ENCODE measurements at places on chromosomes 1 and 21.

GRCh38 chr1:6260433-6260934, 414 bp downstream of the GPR153 start:
- DNase-seq, result no peak

DNA sequence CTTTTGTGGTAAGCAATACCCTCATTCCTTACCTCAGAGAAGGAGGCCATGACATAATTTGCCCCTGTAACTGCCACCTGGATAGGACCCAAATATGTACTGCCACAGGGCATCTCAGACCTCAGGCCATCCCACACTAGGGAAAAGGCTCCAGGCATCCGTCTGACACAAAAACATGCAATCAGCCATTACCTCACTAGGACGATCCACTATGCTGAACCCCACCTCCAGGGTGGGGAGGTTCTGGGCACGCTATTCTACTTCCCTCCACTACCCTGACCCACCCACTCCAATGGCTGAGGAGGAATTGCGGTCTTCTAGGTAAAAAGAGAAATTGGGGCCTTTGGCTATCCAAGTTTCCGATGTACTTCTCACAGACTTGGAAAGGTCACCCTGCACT, 53.6 kb downstream of the ERI3 start:
- DNase-seq, result no peak

DNA sequence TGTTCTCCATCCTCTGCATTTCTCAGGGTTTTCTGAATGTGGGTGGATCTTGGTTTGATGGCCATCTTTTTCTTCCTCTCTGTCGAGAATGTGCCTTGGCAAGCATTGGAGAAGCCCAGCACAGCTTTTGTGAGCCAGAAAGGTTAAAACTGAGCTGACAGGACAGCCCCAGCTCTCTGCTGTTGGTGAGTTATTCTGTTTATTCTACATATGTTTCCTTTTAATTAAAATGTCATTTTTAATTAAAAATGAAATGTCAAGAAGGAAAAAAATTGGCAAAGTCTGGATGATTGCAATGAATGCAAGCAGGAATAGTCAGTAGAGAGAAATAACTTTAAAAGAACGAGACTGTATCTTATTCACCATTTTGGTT, 325.8 kb downstream of the PTBP2 start:
- DNase-seq, result no peak

GRCh38 chr1:118931876-118932275, 56.3 kb downstream of the TBX15 start:
- DNase-seq, result no peak

DNA sequence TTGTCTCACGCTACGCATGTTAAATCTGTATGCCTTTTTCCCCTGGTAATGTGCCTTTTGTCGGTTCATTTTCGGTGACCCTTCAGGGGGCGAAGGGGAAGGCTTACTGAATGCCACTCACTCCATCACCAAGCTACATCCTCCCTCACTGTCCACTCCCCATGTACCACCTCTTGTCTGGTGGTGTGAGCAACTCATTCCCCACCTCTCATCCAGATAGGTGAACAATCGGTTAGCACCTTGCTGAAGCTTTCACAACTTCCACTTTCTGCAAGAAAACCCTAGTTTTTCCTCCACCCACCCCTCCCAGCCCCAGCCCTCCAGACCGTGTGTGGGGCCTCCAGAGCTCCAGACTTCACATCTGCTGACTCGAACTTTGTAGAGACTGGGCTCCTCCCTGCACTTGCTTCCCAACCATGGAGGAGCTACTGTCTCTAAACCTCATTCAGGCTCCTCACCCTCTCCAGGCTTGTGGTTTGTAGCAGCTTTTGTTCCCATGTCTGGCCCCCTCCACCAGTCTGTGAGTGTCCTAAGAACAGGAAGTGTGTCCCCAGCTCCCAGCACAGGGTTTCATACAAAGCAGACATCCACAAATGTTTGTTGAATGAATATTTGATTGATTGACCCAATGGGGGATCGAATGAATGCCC, 48.4 kb upstream of the RUNX3 start:
- no peak for DNase-seq

- peak; percentile 28 for DNase-seq
Measured at GRCh38 chr1:246450611-246451251, 56.3 kb downstream of the SMYD3 start.

DNA sequence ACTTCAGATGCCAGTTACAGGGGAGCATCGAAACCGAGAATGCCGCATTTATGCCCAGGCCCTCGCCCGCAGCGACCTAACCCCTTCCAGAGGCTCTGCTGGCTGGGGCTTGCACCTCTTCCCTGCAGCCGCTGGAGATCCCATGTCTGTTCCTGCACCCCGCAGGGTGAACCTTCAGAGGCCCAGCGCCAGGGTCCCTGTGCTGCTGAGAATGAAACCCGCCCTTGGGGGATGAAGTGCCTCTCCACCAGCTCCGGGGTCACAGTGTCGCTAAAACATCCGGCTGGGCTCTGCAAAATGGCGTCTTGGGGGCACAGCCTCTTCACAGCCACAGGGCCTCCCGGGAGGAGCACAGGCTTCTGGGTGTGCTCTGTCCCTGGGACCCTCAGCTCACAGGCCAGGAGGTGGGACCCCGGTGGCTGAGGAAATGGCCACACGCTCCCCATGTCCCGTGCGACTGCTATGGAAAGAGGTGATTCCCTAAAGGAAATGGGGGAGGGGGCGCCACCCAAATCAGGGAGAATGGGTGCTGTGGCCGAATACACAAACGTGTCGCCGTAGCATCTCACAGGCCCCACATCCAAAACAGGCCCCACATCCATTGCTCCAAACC, 39.9 kb upstream of the TSPEAR start:
- DNase-seq, result no peak

DNA sequence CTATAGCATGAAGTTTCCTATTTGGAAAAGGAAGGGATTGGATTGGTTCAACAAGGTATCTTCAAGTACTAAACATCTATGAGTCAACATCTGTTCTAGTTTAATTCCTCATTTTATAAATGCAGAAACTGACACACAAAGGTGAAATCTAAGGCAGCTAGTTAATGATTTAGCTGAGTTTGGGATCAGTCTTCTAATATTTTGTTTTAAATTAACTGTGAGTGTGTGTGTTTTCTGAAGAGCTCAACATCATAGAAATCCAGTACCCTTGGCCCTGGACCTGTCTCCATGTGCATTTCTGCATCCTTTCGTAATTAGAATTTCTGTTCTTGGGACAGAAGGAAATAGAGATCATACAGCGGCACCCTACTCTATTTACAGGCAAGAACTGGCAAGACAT, 105.9 kb downstream of the RGS2 start:
- no peak for DNase-seq

- DNase-seq, result no peak
Measured at GRCh38 chr1:236002572-236002971, 62.3 kb downstream of the NID1 start.

DNA sequence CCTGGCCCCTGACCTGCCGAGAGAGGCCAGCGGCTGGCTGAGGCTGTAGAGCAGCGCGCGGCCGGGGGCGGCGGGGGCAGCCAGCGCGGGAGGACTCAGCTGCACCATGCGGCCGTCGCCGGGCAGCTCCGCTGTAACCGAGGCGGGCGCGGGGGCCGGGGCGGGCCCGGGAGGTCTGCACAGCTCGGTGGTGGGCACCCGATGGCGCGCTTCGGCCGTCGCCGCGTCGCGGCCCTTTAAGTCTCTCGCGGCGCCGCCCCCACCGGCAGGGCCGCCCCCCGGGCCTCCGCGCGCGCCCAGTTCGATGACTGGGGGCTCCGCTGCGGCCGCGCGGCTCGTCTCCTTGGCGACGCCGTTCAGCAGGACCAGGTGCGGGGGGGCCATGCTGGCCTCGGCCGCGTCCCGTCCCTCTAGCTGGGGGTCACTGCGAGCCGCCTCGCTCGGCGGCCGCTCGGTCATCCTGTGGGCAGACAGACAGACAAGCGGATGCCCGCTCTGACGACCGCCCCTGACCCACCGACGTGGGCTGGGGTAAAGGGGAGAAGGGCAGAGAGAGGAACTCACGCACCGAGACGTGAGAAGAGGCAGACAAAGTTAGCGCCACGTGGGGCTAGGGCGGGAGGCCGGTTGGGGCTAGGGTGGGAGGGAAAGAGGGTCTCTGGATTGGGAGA, 6.5 kb downstream of the TAL1 start:
- DNase-seq, result no peak

GRCh38 chr1:92273039-92273438, 25.7 kb downstream of the GLMN start:
- DNase-seq, result no peak

- DNase-seq, result no peak
Measured at GRCh38 chr1:119882132-119883049, 13.9 kb downstream of the ADAM30 start.

Data from fibroblast of skin of right biceps (primary cell).